Activated naive CD4-positive, alpha-beta T cell treated with anti-CD3 and anti-CD28 coated beads, Interleukin-2, amount 10 ng/mL, durations not matched to agents 7 days and 5 days (primary cell): ENCODE measurements at places on chromosomes 4 and X.
A peak's percentile ranks its signal among the peaks of the same experiment; 100 is the strongest.

DNA sequence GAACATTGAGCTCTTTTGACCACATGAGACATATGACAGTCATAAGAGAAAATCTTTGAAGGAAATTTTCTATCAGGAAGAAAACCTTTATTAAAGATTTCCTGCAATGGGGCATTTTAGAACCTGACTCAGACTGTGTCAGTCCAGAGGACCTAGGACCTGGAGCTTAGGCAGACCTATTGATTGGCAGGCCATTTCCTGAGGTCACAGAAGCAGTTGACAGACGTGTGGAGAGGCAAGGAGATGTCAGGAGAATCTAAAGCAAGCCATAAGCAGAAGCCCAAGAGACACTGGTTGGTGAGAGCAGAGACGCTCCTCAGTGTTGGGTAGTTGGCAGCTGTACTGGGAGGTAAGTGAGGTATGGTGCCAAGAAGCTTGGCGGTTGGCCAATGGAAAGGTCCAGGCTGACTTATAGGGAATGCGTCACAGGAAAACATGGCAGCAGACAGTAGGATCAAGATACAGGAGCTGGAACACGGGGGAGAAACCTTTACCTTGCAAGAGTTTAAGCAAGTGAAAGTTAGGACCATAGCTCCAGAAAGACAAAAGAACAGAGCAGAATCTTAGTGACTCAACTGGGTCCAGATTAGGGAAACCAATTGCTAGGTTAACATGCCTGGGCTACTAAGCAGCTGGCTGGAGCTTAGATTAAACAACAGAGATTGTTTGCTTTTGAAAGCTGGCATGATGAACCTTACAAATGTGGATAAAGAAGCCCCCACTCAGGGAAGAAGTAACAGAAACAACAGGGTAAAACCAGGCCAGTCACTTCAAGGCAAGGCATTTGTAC, 18.6 kb downstream of the PALLD start:
- no peak for DNase-seq

DNA sequence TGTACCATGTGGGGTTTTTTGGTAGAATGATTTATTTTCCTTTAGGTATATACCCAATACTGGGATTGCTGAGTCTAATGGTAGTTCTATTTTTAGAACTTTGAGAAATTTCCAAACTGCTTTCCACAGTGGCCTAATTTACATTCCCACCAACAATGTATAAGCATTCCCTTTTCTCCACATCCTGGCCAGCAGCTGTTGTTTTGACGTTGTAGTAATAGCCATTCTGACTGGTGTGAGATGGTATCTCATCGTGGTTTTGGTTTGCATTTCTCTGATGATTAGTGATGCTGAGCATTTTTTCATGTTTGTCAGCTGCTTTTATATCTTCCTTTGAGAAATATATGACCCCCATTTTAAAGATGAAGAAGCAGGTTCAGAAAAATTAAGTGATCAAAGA, 153.7 kb downstream of the CBR4 start:
- DNase-seq = no peak

DNA sequence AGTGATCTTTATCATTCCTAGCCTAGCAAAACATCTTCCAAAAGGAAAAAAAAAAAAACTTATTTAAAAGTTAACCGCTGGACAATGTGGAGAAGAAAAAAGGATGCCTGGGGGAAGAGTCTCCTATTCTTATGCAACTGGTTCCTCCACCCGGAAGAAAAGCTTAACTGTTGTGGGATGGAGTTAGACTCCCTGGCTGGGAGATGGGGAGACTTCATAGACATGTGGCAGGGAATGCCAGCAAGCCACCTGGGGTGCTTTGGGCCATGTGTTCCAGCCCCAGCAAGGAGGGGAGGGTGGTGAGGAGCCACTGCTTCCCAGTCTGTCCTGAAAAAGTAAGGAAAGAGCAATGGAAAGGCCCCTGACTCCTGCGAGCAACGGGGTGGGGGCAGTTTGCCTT, 119.4 kb upstream of the SPIN4 start:
- DNase-seq = no peak

GRCh38 chr4:40915318-40916217, 165.8 kb downstream of the NSUN7 start:
- DNase-seq = no peak

DNA sequence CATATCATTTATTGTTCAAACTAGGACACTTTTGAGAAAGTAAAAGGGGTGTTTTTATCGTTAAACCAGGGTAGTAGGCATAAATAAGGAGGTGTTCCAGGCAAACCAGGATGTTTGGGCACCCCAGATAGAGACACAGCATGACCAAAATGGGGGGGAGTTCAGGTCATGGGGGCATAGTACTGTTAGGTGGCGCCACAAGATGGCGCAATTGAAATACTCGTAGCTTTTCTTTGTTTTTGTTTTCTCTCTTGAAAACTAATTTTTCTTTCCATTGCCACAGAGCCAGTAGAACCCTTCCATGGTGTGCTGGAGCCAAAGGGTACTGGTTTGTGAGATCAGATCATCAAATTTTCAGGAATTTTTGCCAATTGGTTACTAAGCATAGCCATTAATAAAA, 283.4 kb downstream of the BCOR start:
- peak; percentile 61 for DNase-seq

DNA sequence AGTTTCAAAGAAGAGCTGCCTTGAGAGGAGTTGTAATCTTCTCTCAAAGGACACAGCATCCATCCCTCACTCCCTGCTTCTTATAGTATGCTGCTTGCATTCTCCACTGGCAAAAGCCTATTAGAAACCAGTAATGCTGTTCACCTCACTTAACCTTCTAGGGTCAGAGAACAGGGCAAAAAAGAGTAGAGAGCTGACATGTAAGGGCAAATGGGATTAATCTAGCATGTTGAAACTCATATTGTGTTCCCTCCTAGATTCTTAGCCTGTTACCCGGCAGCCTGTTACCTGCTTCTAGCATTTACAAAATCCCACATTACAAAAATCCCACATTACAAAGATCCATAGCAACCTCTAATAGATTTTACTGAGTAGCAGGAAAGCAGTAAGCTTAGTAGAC, 244.7 kb downstream of the SLC7A11 start:
- no peak for DNase-seq

DNA sequence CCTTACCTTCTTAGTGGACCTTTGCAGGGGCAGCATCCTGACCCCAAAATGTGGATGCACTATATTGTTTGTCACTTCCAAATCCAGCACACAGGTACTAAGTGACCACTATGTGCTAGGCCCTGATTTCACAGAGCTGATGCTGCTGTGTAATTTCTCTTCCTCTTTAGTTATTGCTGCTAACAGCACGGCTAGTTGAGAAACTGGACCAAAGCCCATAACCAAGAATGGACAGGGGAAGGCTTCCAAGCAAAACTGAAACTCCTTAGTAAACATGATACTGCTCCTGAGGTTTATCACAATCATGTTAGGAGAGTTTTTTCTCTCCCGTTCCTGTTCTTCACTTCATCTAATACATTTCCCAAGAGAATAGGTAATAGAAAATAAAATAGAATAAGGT, 172.9 kb upstream of the TTC29 start:
- no peak for DNase-seq

DNA sequence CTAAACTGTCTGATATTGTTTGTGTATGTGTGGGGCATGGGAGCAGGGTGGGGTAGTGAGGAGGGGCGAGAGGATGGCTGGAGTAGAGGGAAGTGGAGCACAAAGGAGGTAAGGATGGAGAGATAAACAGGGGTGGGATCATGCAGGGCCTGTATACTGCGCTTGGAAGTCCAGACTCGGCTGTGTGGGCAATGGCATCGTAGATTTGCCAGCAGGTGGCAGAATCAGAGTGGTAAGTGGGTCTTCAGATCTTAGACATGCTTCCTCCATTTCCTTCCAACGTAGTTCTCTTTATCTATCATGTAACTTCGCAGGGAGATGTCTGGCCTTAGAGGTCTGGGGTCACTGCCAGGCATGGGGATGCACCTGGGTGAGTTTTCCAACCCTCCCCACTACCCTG, 155.5 kb downstream of the PDGFRA start:
- peak; percentile 26 for DNase-seq

DNA sequence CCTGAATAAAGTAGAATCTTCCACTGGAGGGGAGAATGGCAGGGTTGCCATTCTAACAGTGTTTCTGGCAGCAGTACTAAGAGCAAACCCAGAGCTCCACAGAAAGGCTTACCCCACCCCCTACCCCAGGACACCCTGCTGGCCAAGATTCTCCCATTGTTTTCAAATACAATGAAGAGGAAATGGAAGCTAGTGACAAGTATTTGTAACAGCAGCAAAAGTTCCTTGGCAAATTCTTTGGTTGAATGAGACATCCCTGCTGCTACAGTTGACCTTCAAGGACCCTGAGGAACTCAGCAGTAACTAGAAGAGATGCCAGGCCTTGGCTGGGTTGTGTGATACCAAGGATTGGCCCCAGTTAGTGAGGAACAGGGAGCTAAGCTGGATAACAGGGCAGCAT, 124.2 kb upstream of the DGKK start:
- DNase-seq = no peak

DNA sequence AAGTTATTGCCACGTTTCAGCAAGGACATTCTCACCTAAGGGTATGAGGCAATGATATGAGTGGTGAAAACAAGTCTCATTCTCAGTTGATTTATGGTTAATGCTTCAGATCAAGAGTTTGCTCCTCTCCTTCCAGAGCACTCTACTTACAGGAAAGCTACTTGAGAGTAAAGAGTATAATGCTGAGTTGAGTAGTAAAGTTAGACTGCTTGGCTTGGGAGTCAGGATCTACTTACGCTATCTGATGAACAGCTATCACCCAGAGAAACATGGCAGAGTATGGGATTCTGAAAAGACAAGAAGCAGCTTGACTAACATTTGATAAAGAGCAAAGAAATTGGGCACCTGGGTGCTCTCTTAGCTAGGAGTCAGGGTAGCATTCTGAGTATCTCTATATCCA, 211.8 kb downstream of the GLUD2 start:
- DNase-seq = no peak

- DNase-seq = no peak
These were observed 120.4 kb downstream of the PCDH7 start for GRCh38 chr4:30840571-30840970.

GRCh38 chr4:168558599-168558998, 61.7 kb downstream of the PALLD start:
- DNase-seq = no peak

GRCh38 chr4:159227984-159228383, 125.1 kb downstream of the RAPGEF2 start:
- no peak for DNase-seq

GRCh38 chr4:93169966-93170365, 658.6 kb upstream of the ATOH1 start:
- no peak for DNase-seq

DNA sequence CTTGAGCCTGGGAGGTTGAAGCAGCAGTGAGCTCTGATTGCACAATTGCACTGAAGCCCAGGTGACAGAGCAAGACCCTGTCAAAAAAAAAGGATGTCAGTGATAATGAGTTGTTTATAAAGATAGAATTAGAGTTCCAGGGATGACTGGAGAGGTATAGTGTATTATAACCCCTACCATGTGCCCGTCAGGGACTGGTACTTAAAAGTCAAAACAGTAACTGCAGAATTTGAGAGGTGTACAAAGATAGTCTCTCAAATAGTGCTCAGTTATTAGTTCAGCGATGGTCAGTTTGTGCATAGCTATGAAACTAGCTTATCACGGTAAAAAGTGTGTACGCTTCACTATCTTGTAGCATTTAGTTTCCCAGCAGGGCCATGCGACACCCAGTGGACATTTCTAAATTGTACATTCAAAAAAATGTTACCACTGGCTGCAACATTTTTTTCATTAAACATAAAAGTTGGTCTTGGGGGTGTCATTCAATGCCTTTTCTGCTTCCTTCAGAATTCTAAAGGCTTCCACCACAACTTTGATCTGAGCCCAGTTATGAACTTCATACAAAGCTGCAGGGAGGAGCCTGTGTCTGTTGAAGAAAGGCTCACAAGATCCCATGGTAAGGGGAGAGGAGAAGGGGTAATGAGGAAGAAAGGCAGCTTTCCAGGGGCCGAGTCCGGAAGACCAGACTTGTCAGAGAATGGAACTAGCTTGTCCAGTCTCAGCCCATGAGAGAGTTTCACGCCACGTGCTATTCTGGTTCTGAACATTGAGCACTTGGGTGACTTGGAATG, 9.2 kb upstream of the GYG2 start:
- no peak for DNase-seq

DNA sequence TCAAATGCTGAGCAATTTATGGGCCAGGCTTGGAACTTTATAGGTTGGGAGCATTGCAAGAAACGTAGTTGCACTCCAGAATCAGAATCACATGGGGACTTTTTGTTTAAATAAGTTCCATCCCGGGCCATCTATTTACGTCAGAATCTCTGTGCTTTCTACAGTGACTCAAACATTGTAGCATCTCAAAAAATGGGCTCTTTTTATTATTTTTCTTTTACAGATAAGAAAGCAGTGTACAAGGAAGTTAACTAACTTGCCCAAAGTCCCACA, 10.2 kb downstream of the CC2D2A start:
- DNase-seq = no peak

DNA sequence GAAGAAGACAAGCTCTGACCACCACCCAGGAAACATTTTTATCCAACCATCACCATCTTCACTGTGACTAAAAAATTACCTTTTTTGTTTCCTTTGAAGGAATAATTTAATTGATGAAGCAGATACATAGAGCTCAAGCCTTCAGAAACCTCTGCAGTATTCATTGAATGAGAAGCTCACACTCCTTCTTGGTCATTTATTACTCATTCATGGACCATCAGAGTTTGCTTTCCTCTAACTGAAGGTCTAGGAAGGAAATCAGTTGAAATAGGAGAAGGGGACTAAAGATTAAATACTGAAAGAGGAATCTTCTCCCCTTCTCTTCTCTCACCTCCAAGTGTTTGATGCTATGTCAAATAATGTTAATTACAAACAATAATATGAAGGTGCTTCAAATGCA, 290.6 kb upstream of the KLF3 start:
- no peak for DNase-seq

DNA sequence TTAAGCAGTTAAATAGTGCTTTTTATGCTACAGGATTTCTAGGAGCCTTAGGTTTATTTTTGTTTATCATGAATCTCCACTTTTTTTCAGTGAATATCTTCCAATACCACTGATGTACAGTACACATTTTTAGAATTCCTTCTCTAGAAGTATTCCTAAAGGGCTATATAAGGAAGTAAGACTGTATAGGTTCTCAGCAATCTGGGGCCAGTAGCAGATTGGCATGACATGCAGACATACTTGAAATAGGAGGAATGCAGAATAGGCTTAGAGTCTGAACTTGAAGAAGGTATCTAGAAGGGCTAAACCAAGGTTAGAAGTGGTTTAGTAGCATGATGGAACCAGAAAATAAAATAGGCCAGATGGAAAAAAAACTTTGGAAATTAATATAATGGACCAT, 29.8 kb downstream of the HEPH start:
- no peak for DNase-seq

- peak; percentile 65 for DNase-seq
These were observed 4.8 kb downstream of the ACOX3 start for GRCh38 chr4:8435656-8436121.

DNA sequence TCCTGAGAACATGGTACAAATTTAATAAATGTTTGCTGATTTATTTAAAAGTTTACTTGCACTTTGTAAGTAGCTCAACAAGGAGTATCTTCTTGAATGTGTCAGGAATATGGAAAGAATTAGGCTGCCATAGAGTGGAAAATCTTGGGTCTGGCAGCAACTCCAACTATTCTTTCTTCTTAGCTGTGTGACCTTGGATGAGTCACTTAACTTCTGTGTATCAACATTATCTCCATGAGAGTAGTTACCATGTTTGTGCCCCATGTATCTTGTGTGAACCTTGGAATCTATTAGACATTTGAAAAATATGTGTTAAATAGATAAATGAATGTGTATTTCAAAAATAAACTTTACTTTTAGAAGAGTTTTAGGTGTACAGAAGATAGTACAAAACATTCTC, 348.8 kb downstream of the GBA3 start:
- no peak for DNase-seq

GRCh38 chrX:49101629-49101984, 21.9 kb upstream of the WDR45 start:
- peak; percentile 24 for DNase-seq
